Lung microvascular endothelial cell (primary cell): ENCODE measurements at places on chromosomes 6 and 20. TPM values are rescaled to one million over a fixed set of nuclear protein-coding genes. Genes with fewer than 3 reads are reported as not detected.

- no peak for DNase-seq
Observed at GRCh38 chr6:144335311-144335861, 50.3 kb downstream of the UTRN start.

The IER3 gene
- 72.6 and 148 TPM in 2 replicates for total RNA-seq

DNA sequence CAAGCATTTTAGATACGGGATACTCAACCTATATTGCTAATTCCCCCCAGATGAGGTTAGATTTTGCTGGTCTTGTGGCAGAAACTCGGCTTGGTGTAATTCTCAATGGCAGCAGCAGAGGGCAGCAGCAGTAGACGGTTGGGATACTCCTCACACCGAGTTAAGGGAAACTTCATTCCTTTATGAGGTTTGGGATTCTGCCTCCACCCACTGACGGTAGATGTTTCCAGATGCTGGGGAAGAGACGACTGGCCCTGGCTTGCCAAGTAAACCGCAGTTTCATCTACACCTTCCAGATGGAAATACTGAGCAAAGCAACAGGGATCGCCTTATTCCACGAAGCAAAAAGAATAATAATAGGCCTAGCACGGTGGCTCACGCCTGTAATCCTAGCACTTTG lies 8.2 kb upstream of the TBC1D7 start:
- peak; percentile 76 for DNase-seq

GRCh38 chr20:25239387-25240370 lies 8.2 kb upstream of the PYGB start:
- DNase-seq, result no peak

The CYP24A1 gene
- not detected in 2 replicates for total RNA-seq

The OVOL2 gene
- not detected in 2 replicates for total RNA-seq

The SLC16A10 gene
- total RNA-seq, result 0.20 TPM in 1 of 2 replicates, not detected in the other

DNA sequence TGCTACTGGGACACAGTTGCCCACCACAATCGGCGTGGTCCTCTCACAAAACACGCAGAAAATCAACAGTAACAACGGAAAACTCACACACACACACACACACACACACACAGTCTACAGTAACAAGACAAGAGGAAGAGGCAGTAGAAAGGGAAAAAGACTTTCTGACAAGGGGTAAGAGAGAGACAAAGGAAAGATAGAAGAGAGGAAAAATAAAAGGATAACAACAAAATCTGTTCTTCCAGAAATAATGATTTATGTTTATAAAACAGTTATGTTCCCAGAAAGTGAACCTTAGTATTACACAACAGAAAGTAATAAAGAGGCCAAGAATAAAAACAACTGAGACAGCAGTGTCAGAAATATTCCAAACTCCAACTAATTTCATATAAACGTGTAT lies 2.9 kb downstream of the RANBP9 start:
- DNase-seq, result peak; percentile 39

DNA sequence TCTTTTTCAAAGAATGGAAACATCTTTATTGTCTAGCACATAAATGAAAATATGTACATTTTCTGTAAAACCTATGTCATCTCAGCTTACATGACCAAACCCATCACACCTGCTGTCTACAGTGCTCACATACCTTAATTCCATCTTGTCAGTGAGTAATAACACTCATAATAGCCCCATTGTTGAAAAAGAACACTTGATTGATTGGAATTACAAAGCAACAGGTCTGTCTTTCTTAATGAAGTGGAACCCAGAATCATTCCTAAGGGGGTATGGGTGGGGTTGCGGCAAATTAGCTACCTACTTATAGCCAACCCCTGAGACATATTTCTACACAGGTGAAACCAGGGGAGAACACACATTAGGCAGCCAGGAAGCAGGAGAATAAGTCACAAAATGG lies 20.2 kb downstream of the ADGRF4 start:
- no peak for DNase-seq

The LGSN gene
- not detected in 2 replicates for total RNA-seq

DNA sequence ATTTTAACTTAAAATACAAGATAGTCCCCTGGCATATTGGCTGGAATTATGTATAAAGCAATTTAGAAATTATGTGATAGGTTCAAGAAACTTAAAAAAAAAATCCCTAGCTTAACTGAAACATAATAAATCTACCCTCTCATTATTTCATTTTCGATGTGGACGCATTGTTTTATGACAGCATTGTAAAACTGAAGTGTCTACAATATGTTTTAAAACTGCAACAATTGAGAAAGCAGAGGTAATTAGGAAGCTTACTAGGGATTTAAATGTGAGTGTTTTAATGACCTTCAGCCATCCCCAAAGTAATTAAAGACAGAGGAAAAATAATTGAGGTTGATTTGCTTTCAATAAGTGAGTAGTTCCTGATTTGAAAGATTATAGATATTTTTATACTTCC lies 776.0 kb downstream of the TBC1D32 start:
- no peak for DNase-seq

DNA sequence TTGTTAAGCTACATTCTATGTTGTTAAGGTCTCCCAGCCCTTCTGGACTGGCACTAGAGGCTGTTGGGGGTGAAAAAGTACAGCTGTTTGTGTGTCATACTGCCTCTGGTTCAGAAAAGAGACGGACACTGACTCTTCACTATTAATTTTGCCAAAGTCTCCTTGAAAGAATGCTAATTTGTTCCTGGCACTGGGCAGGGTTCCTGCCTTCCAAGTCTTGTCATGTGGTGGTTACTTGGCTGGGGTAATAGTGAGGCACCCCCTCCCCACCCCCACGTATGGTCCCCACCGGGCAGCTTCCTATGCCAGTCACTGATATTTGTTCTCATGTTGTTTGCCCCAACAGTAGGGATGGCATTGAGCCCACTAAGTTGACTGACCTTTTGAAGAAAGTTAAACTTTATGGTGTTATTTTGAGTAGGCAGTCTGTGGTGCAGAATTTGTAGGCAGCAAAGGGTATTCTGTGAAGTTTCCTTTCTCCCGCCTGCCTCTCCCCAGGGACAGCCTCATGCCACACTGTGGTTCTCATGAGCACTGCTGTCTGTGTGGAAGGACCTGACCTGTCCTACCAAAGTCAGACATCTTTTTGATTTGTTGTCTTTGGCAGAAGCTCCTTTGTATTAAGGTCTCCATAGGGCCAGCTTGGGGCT lies 8.7 kb downstream of the CDS2 start:
- DNase-seq, result no peak

DNA sequence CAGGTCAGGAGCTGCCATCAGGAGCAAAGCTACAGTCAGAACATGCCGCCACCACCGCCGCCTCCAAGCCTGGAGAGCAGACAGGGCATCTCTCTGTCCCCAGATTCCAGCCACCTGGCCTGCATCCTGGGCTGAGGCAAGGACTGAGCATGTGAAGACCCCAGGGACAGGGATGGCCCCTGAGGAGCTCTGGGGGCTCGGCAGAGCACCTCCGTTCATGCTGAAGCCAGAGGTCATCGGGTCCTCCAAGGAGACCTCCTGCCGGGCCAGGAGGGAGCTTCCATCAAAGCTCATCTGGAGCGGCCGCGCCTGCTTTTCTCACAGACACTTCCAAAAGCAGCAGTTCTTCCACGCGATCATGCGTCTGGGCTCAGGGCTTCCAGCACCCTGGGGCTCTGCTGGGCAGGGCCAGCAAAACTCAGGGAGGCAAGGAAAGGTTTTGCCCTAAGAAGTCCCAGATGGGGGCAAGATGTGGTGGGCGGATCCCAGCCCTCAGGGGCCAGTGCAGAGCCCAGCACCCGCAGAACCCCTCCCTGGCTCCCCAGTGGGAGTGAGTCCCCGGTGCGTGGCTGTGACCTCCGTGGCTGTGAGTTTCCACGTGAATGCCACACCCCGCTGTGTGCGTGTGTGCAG lies 138.4 kb downstream of the TAF4 start:
- no peak for DNase-seq

The SNAI1 gene
- 1.1 and 1.8 TPM in 2 replicates for total RNA-seq

The PSORS1C2 gene
- total RNA-seq, result not detected in 2 replicates

DNA sequence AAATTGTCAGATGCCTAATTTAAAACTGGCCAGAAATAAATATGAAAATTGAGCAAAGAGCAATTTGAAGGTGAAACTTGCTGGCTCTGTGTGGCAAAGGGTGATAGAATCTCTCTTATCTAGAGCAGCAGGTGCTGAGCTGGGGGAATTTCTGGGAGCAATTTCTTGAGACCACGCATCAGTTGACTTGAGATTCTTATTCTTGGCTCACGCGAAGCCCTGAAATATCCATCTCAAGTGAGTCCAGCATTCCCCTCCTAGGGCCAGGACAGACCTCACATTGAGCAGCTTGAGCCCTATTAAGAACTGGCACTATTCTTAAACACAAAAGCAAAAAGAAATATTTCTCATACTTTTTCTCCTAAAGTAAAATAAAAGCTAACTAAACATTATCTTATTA lies 66.3 kb downstream of the MAP7 start:
- no peak for DNase-seq

GRCh38 chr6:135990439-135990838 lies 138.9 kb downstream of the PDE7B start:
- no peak for DNase-seq

- no peak for DNase-seq
Observed at GRCh38 chr6:75446241-75446880, 47.2 kb downstream of the FILIP1 start.

DNA sequence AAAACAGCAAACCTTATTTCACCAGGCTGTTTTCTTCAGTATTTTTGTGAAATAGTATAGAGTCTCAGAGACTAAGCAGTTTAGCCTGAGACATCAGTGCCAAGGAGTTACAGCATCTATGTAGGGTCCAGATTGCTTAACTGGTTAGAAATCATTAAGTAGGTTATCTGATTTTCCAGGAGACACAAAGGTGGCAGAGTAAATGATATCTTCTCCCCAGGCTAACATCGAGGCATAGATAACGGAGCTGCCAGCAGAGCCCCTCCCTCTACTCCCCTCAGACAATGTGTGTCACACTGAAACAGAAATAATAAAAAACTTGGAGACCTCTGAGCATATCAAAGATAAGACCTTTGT lies 473.0 kb upstream of the CITED2 start:
- DNase-seq, result no peak

GRCh38 chr6:167415441-167415961 lies 90.6 kb downstream of the TTLL2 start:
- DNase-seq, result no peak

- DNase-seq, result peak; percentile 96
Observed at GRCh38 chr6:73722318-73723060, 26.5 kb downstream of the CD109 start.

DNA sequence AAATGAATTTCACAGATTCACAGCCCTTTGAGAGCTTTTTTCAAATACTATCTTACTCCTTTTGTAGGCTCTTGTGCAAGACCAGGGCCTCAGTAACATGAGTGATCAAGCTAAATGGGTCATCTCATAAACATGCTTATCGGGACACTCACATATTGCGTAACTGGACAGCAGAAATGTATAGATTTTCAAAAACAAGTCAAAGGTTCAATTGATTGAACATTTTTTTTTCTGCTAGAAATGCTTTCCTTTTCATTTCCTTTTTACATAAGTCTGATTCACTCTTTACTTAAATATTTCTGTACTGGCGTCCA lies 8.7 kb upstream of the SALL4 start:
- no peak for DNase-seq

GRCh38 chr20:4471221-4471620 lies 250.5 kb upstream of the PRND start:
- DNase-seq, result no peak

The ZC2HC1B gene
- total RNA-seq, result not detected in 2 replicates

The CNR1 gene
- under 0.01 TPM in 2 replicates for total RNA-seq

DNA sequence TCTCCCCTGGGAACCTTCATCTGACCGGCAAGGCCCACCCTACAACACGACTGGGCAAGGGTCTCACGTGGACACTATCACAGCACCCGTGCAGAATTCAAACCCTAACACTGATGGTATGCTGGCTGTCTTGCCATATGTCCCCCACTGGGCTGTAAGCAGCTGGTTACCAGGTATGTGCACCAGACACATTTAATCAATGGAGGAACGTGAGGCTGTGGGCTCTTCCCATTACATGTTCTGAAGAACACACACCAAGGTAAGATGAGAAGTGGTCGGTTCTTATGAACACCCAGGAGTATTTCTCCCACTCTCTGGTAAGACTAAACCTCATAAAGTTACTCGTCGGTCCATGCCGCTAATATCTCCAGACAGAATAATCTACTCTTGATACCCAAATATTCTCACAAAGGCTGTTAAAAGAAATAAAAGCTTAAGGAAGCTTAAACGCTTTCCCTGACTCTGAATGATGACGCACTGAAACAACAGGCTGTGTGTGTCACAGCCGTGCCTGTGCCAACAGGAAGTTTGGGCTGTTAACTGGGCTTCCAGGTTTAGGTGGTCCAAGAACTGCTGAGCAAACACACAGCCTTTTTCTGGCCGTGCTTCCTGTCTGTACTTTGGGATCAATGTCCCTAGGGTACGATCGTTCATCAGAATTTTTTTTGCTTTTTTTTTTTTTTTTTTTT lies 75.3 kb downstream of the SLC23A2 start:
- peak; percentile 97 for DNase-seq

GRCh38 chr6:4401408-4402368 lies 266.3 kb upstream of the ECI2 start:
- peak; percentile 9 for DNase-seq

DNA sequence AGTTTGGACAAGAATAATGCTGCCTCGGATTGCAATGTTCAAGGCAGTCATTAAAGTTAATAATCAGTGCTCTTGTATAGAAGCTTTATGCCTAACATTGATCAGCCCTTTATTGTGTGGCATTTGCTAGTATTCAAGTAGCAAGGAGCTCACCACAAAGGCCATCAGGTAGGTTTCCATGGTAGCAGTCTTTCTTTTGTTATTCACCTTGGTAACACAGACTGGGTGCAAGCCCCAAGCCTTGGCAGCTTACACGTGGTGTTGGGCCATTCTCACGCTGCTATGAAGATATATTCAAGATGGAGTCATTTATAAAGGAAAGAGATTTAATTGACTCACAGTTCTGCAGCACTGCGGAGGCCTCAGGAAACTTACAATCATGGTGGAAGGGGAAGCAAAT lies 149.3 kb downstream of the ADAT2 start:
- no peak for DNase-seq

DNA sequence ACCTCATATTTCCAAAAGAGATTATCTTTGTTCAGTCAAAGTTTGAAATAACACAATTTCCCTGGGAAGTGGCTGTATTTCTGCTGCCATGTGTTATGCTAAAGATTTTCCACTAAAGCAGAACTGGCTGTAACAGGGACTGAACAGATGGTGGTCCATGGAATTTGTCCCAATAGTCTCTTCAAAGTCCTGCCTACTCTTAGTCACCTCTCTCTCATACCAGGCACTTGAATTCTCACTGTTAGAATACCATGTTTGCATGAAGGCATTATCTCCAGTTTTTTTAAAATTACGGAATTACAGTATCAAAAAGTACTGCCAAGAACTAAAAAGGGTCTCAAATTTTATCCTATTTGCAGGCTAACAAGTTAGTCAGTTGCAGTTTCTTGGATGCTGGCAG lies 105.0 kb upstream of the HDDC2 start:
- DNase-seq, result no peak

The SAMD3 gene
- not detected in 2 replicates for total RNA-seq

GRCh38 chr20:16143596-16143995 lies 429.7 kb downstream of the KIF16B start:
- DNase-seq, result no peak

The LPIN3 gene
- total RNA-seq, result under 0.01 and 0.65 TPM in 2 replicates

DNA sequence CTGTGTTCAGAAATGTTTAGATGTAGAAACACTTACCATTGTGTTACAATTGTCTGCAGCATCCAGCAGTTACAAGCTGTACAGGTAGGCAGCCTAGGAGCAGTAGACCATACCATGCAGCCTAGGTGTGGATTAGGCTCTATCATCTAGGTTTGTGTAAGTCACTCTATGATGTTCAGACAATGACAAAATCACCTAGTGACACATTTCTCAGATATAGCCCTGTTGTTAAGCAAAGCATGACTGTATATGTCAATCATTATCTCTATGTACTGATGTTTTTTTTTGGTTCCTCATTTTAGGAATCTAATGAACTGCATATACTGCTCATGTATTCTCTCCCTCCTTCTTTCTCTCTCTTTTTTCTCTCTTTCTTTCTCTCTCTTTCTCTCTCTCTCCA lies 22.2 kb downstream of the CST8 start:
- DNase-seq, result no peak
